ENCODE measurements at places on chromosomes 6 and 20. TPM values are rescaled to one million over a fixed set of nuclear protein-coding genes. Genes with fewer than 3 reads are reported as not detected.

DNA sequence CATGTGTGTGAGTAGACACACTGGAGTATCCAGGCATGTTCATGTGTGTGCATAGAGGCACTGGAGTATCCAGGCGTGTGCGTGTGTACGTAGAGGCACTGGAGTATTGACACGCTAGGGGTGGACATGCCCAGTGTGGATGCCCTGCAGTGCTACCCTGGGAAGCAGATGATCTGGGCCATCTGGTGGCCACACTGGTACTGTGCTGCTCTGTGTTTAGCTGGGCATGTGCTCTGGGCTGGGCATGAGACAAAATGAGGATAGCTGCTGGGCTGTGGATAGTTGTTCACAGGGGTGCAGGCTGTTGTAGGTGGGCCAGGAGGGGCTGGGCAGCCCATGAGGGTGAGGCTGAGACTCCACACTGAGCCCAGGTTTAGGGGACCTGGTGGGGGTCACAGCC is 24.0 kb upstream of the NPBWR2 start:
- no peaks in the 10 kb centered on the region for H3K36me3 ChIP-seq
- H3K27ac ChIP-seq = no peak overlapping the region
- H3K27me3 ChIP-seq = no peaks in the 10 kb centered on the region

- no peaks in the 10 kb centered on the region for H3K4me1 ChIP-seq
- no peak overlapping the region for H3K4me3 ChIP-seq
- H3K27ac ChIP-seq = no peak overlapping the region
- H3K36me3 ChIP-seq = no peaks in the 10 kb centered on the region
Observed at GRCh38 chr6:113364766-113365165, 492.4 kb upstream of the MARCKS start.

HLA-DQB2 gene
- total RNA-seq = 0.67 TPM

- H3K27ac ChIP-seq = no peak overlapping the region
- no peaks in the 10 kb centered on the region for H3K4me1 ChIP-seq
- H3K36me3 ChIP-seq = no peaks in the 10 kb centered on the region
- no peak overlapping the region for H3K4me3 ChIP-seq
Observed at GRCh38 chr20:14288341-14289330, 48.8 kb downstream of the FLRT3 start.

MCCD1 gene
- total RNA-seq = not detected

- peaks cover 2% of the 10 kb centered on the region for H3K27me3 ChIP-seq
- H3K4me1 ChIP-seq = peaks cover 22% of the 10 kb centered on the region
- peaks cover 5% of the 10 kb centered on the region for H3K36me3 ChIP-seq
Observed at GRCh38 chr20:1422753-1423152, 29.9 kb upstream of the FKBP1A start.

- no peaks in the 10 kb centered on the region for H3K36me3 ChIP-seq
- DNase-seq = no peak
- no peaks in the 10 kb centered on the region for H3K4me1 ChIP-seq
Observed at GRCh38 chr6:115221198-115221597, 839.5 kb downstream of the FRK start.

VSX1 gene
- not detected for total RNA-seq

ENPP5 gene
- not detected for total RNA-seq

GRCh38 chr6:37889486-37889885 is 70.0 kb downstream of the ZFAND3 start:
- no peaks in the 10 kb centered on the region for H3K4me1 ChIP-seq
- H3K27me3 ChIP-seq = no peaks in the 10 kb centered on the region
- no peaks in the 10 kb centered on the region for H3K36me3 ChIP-seq
- H3K4me3 ChIP-seq = no peak overlapping the region

- no peaks in the 10 kb centered on the region for H3K27me3 ChIP-seq
- peaks cover 41% of the 10 kb centered on the region for H3K4me1 ChIP-seq
- no peak overlapping the region for H3K4me3 ChIP-seq
- DNase-seq = no peak
- no peak overlapping the region for H3K27ac ChIP-seq
- H3K36me3 ChIP-seq = peaks cover 39% of the 10 kb centered on the region
Observed at GRCh38 chr20:34367155-34367554, 4.1 kb downstream of the ITCH start.

DNA sequence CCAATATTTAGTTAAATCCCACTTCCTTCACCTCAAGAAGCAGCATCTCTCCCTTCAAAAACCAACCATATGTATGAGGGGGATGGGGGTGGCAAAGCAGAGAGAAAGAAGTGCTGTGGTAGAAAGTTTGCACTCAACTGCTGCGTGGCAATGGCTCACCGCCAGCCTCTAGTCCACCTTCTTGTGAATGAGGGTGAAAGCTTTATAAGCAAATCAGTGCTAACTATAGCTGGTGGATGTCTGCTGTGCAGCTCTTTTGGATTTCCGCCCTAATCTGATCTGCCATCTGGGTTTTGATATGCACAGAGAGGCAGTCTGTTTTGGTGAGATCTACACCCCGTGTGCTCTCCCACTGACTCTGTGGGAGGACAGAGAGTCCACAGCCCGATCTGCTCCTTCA is 281.2 kb upstream of the SUPT3H start:
- H3K4me3 ChIP-seq = no peak overlapping the region
- H3K4me1 ChIP-seq = peaks cover 17% of the 10 kb centered on the region
- no peak overlapping the region for H3K27ac ChIP-seq
- H3K36me3 ChIP-seq = peaks cover 6% of the 10 kb centered on the region

DNA sequence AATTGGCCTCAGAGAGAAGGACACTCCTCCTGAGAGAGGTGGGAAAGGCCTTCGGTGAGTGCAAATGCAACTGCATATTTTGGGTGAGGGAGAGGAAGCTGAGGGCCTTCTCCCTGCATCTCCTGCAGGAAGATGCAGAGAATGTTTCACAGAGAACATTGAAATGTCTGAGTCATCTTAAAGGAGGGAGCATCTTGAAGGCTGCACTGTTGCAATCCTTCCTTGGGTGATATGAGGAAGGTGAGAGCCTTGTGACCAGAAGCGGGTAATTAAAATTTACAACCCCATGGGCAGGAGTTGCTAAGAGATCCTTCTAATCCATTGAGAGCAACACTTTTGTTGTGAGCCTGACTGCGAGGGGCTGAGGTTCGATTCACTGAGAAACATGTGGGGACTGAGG is 375.7 kb upstream of the MARCKS start:
- H3K27me3 ChIP-seq = no peaks in the 10 kb centered on the region
- H3K27ac ChIP-seq = no peak overlapping the region
- H3K4me1 ChIP-seq = no peaks in the 10 kb centered on the region
- no peaks in the 10 kb centered on the region for H3K36me3 ChIP-seq

BPIFB1 gene
- total RNA-seq = not detected

GRCh38 chr6:27889275-27889627 is 22.9 kb downstream of the OR2B2 start:
- peaks cover 1% of the 10 kb centered on the region for H3K36me3 ChIP-seq
- peak overlapping the region; percentile 75 for H3K4me3 ChIP-seq
- no peaks in the 10 kb centered on the region for H3K27me3 ChIP-seq
- no peak overlapping the region for H3K27ac ChIP-seq

RGS17 gene
- total RNA-seq = not detected

GPR6 gene
- not detected for total RNA-seq

GRM1 gene
- not detected for total RNA-seq

- H3K4me1 ChIP-seq = peaks cover 15% of the 10 kb centered on the region
- H3K27me3 ChIP-seq = peaks cover 2% of the 10 kb centered on the region
- H3K36me3 ChIP-seq = no peaks in the 10 kb centered on the region
- peak overlapping the region; percentile 76 for H3K27ac ChIP-seq
- DNase-seq = peak; percentile 29
Observed at GRCh38 chr6:26554697-26555504, 16.7 kb downstream of the HMGN4 start.

CST4 gene
- not detected for total RNA-seq

RNF217 gene
- 1.8 TPM for total RNA-seq

GRCh38 chr20:33811776-33812151 is 616 bp downstream of the CHMP4B start:
- H3K36me3 ChIP-seq = peaks cover 27% of the 10 kb centered on the region
- no peaks in the 10 kb centered on the region for H3K27me3 ChIP-seq
- peak overlapping the region; percentile 97 for H3K27ac ChIP-seq
- H3K4me3 ChIP-seq = peak overlapping the region; percentile 94
- peaks cover 51% of the 10 kb centered on the region for H3K4me1 ChIP-seq

ITPR3 gene
- total RNA-seq = 42.7 TPM

TRIM15 gene
- total RNA-seq = 0.59 TPM

DNA sequence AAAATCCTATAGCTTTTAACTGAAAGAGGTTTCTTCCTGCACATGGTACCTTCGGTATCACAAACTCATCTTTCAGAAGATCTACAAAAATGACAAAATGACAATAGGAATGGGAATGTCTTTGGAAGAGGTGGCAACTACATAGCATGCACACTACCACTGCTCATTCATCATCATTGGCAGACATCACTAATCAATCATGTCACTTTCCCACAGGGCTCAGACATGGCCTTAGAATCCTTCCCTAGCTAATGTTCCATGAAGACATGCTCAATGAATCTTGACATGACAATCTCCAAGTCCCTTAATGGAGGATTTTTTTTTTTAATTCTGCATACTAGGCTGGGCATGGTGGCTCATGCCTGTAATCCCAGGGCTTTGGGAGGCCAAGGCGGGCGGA is 3.2 kb upstream of the PGC start:
- no peaks in the 10 kb centered on the region for H3K36me3 ChIP-seq
- H3K4me1 ChIP-seq = no peaks in the 10 kb centered on the region
- no peak overlapping the region for H3K27ac ChIP-seq

GRCh38 chr20:16124491-16124890 is 448.8 kb downstream of the KIF16B start:
- no peak overlapping the region for H3K4me3 ChIP-seq
- H3K27ac ChIP-seq = no peak overlapping the region
- H3K4me1 ChIP-seq = no peaks in the 10 kb centered on the region
- no peaks in the 10 kb centered on the region for H3K36me3 ChIP-seq

DNA sequence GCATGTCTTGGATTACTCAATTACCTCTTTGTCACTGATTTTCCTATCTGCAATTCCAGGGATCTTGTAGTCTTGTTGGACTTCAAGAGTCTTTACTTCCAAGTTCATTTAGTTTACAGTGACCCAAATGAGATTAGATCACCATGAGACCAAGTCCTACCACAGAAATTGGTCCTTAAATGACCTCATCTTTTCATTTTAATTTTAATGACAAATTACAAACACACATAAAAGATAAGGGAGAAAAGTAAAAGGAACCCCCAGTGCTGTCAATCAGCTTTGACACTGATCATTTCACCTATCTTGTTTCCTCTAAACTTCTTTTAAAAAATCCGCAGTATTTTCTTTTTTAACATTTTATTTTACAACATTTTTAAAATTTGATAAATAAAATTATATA is 54.9 kb upstream of the FYN start:
- DNase-seq = no peak
- peaks cover 15% of the 10 kb centered on the region for H3K27me3 ChIP-seq
- H3K4me3 ChIP-seq = no peak overlapping the region
- H3K27ac ChIP-seq = no peak overlapping the region
- peaks cover 2% of the 10 kb centered on the region for H3K36me3 ChIP-seq

DNA sequence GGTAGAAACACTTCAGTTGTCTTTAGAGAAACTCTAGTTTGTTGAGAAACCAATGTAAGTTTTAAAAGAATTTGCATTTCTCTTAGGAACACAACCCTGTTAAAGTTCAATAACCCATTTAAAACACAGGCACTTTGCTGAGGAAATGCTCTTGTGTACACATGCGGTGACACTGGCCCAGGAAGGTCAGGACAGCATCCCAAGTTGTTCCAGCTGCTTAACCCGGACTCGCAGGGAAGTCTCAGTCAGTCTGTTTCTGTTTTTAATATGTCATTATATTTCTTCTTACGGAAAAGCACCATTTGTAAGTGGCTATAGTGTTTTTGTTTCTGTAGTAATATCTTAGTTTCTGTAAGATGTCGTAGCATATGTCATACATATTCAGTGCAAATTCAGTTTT is 36.9 kb downstream of the RIN2 start:
- DNase-seq = no peak
- H3K4me1 ChIP-seq = no peaks in the 10 kb centered on the region
- H3K27me3 ChIP-seq = peaks cover 3% of the 10 kb centered on the region

TPD52L2 gene
- 65.9 TPM for total RNA-seq

DNA sequence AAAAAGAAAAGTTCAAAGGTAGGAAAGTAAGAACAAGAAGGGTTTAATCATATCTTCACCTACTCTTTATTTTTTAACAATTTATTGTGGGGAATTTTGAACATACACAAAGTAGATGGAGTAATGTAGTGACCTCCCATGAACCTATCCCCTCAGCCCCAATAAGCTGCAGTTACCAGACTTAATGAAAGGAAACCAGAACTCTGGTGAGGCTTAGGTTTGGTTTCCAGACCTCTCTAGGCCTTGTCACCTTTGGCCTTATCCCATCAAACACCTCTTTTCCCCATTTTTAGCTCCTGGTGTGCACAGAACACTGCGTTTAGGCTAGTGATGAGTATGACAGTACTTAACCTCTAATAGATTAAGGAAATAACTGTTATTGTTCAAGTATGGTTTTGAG is 42.0 kb downstream of the CBFA2T2 start:
- H3K4me3 ChIP-seq = no peak overlapping the region
- no peaks in the 10 kb centered on the region for H3K27me3 ChIP-seq
- DNase-seq = no peak
- no peak overlapping the region for H3K27ac ChIP-seq
- H3K4me1 ChIP-seq = peaks cover 23% of the 10 kb centered on the region
- H3K36me3 ChIP-seq = no peaks in the 10 kb centered on the region

DNA sequence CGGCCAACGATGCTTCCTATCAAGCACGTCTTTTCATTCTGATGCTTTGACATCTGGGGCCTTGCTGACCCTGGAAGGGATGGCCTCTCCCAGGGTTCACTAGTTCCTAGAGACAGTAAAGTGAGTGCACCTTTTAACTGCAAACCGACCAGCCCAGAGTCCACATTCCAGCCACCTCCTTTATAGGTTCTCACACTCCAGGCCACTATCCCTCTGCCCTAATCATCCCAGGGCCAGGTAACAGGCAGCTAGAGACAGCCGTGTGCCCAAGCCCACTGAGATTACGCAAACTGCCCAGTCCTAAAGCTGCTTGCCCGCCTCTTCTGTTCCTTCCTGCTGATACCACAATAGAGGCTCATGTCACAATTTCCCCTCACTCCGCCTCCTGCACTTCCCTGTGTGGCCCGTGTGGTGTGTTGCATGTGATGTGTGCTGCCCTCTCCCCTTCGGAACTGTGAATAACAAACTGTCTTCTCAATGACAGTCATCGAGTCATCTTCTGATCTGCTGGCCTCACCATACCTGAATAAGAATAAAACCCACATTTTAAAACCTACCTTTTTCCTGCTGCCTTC is 123.7 kb upstream of the EXOC2 start:
- peaks cover 18% of the 10 kb centered on the region for H3K4me1 ChIP-seq
- H3K27ac ChIP-seq = peak overlapping the region; percentile 36
- no peak overlapping the region for H3K4me3 ChIP-seq
- no peak for DNase-seq
- H3K27me3 ChIP-seq = peaks cover 5% of the 10 kb centered on the region
- H3K36me3 ChIP-seq = no peaks in the 10 kb centered on the region

DNA sequence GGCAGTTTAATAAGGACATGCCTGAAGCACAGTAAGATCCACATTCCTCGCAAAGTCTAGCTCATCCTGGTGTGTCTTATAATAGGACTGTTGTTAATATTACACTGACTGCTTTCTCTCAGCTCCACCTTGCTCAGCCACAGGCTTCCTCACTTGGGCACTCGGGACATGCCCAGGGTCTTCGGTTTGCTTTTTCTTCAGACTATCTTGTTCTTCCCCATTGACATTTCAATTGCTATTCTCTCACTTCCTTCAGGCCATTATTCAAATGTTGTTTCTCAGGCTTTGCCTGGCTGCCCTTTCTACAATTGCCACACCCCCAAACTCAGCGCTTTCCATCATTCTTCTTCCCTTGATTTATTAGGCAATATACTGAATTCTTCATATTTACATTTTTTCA is 274.8 kb upstream of the RGS17 start:
- H3K4me3 ChIP-seq = no peak overlapping the region
- no peaks in the 10 kb centered on the region for H3K4me1 ChIP-seq
- no peaks in the 10 kb centered on the region for H3K36me3 ChIP-seq
- H3K27ac ChIP-seq = no peak overlapping the region

GRCh38 chr20:50108556-50109235 is 4.3 kb downstream of the UBE2V1 start:
- H3K27ac ChIP-seq = peak overlapping the region; percentile 24
- peaks cover 19% of the 10 kb centered on the region for H3K36me3 ChIP-seq
- H3K4me3 ChIP-seq = no peak overlapping the region
- no peaks in the 10 kb centered on the region for H3K27me3 ChIP-seq

Data from activated T-helper 1 cell treated with anti-CD3 and anti-CD28 coated beads, Interleukin-12 subunit alpha, Interleukin-12 subunit beta, Interleukin-2, Interleukin-4 antibody, amounts not matched to agents 30 ng/mL and 10 ng/mL and 1 ng/mL, durations not matched to agents 14 hours and 24 hours and 36 hours (primary cell).